ENCODE measurements at places on chromosomes 4 and X. TPM values are rescaled to one million over a fixed set of nuclear protein-coding genes. Genes with fewer than 3 reads are reported as not detected.

SERTM2 gene
- not detected for total RNA-seq

LGI2 gene
- 6.1 TPM for total RNA-seq

MAGEA10 gene
- total RNA-seq = not detected

SPANXN4 gene
- not detected for total RNA-seq

ANK2 gene
- total RNA-seq = 97.0 TPM

GRCh38 chr4:174009686-174010451 lies 273.6 kb downstream of the FBXO8 start:
- no peak for DNase-seq

DNA sequence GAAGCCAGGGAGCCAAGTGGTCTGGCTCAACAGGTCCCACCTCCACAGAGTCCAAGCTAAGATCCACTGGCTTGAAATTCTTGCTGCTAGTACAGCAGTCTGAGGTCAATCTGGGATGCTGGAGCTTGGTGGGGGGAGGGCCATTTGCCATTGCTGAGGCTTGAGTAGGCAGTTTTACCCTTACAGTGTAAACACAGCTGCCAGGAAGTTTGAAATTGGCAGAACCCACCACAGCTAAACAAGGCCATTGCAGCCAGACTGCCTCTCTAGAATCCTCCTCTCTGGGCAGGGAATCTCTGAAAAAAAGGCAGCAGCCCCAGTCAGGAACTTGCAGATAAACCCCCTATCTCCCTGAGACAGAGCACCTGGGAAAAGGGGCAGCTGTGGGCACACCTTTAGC lies 84.9 kb downstream of the EDA2R start:
- DNase-seq = no peak

DNA sequence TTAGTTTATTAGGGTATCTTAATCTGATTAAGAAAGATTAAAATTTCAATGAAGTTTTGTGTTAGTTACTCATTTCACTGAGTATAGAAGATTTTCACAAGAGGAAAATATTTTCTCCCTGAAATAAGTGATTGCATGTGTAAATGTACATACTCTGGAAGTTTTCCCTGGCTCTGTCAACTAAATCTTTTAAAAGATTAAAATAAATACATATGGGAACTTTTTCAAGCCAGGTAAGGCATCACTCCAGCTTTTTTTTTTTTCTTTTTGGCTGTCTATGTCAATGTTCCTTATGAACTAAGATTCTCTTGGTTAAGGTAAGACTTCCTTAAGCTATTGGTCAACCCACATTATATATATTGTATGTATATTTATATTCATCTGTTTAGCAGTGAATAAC lies 117.6 kb downstream of the CBR4 start:
- no peak for DNase-seq

DNA sequence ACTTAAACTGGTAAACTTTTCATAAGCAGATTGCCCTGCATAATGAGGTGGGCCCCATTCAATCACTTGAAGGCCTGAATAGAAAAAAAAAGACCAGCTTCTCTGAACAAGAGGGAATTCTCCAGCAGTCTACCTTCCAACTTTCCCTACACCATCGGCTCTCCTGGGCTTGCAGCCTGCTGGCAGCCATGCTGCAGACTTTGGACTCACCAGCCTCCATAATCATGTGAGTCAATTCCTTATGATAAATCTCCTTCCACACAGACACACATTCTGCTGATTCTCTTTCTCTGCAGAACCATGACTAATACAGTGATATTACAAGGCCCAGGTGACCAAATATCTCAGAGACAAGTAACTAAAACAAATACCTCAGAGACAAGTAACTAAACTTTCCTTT lies 113.8 kb upstream of the WDR17 start:
- no peak for DNase-seq

DNA sequence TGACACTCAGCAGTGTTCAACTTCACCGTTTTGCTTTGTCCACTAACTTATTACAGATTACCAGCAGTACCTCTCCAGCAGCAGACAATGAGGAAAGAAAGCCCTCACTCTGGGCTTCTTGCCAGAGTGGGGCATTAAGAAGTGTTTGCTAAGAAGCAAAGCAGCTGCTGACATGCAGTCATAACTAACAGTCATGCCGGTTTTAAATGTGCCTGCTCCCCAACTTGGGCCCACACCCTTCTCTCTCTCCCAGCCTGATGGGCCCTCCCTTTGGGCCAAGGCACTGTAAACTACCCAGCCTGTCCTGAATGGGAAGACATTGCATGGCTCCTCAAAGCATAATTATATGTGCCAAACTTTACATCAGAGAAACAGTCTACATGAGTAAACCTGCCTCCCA lies 54.6 kb upstream of the HHIP start:
- DNase-seq = no peak

GRCh38 chr4:6953751-6954380 lies 44.2 kb downstream of the TBC1D14 start:
- DNase-seq = no peak

DNA sequence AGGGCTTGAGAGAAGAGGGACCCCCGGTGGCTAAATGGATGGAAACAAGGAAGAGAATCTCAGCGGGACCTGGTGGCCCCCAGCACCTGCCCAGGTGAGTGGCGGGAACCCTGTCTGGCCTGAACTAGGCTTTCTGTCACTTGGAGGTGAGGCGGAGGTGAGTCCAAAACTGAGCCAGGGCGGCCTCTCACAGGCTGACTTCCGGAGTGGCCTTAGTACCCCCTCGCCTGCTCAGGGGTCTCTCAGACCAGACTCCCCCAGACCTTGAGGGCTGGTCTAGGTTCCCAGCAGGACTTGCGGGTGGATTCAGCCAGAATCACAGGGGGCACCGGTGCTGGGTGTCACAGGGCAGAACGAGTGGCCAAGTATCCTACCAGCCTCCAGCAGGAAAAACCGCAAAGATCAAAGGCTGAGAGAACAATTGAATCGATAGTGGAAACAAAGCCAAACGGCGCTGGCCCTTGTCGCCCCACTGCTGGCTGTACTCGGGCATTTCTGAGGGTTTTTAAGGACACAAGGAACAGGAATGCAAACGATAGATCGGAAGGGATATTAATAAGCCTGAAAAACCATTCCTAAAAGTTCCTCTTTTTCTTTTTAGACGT lies 67.8 kb downstream of the WFS1 start:
- no peak for DNase-seq

DNA sequence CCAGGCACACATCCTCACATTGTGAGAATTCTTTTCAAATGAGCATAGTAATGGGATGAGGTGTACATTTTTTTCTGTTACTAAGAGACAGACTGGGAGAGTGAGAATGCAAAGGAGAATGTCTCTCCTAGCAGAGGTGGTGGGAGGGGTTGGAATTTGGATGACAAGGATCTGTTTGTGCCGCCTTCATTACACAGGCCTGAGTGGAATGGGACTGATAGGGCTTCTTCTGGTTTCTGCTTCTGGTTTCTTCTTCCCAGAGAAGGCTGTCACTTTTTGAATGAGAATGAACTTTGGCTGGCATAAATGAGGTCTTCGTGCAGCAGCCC lies 55.4 kb downstream of the C4orf51 start:
- no peak for DNase-seq
